ENCODE measurements at places on chromosomes 6 and 20. TPM values are rescaled to one million over a fixed set of nuclear protein-coding genes. Genes with fewer than 3 reads are reported as not detected.

The PLCB1 gene
- total RNA-seq = 17.7 TPM

The KCNB1 gene
- total RNA-seq = 0.07 TPM

The C6orf47 gene
- total RNA-seq = 23.3 TPM

The TNFRSF6B gene
- 0.98 TPM for total RNA-seq

The ATP6V1G2 gene
- 4.3 TPM for total RNA-seq

The CLIC5 gene
- total RNA-seq = under 0.01 TPM

The GMPR gene
- 11.6 TPM for total RNA-seq

The NNAT gene
- total RNA-seq = not detected

The BMP5 gene
- total RNA-seq = 0.03 TPM

The C20orf144 gene
- not detected for total RNA-seq

The POPDC3 gene
- total RNA-seq = 14.8 TPM

The PNPLA1 gene
- total RNA-seq = 0.03 TPM

The MYMX gene
- total RNA-seq = 0.33 TPM

The MTFR2 gene
- total RNA-seq = 0.33 TPM

The OTOR gene
- total RNA-seq = not detected

The GPSM3 gene
- 1.5 TPM for total RNA-seq

The CLPSL2 gene
- not detected for total RNA-seq
